Fibroblast of skin of left quadriceps (primary cell): ENCODE measurements at places on chromosomes 1 and 21.

- no peak for DNase-seq
Observed at GRCh38 chr1:205933671-205934618, 9.3 kb downstream of the SLC26A9 start.

DNA sequence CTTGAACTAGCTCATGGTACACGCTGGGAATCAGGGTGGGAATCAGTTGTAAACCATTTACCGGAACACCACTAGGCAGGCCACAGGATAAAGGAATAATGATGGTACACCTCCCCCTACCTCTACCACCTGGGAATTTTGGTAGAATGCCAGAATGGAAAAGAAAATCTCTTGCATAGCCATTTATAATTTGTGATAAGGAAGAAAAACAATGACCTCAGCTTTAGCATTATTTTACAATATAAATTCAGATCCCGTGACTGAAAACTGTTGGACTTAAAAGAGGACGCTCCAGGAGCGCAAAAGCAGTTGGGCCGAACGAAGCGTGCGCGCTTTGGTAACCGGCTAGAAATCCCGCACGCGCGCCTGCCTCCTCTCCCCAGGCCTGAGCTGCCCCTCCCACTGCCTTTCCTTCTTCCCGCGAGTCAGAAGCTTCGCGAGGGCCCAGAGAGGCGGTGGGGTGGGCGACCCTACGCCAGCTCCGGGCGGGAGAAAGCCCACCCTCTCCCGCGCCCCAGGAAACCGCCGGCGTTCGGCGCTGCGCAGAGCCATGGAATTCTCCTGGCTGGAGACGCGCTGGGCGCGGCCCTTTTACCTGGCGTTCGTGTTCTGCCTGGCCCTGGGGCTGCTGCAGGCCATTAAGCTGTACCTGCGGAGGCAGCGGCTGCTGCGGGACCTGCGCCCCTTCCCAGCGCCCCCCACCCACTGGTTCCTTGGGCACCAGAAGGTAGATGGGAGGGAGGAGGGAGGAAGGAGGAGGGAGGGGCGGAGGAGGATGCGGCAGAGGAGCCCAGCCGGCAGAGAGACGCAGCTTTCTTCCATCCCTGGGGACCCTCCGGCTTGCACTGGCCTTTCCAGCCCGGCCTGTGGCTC, at the start of gene CYP4X1:
Gene CYP4X1 (plus strand): TSS at position 402 of the 873 bp plus-strand sequence. CDS start 149 bp downstream, at position 551.
- DNase-seq = no peak

DNA sequence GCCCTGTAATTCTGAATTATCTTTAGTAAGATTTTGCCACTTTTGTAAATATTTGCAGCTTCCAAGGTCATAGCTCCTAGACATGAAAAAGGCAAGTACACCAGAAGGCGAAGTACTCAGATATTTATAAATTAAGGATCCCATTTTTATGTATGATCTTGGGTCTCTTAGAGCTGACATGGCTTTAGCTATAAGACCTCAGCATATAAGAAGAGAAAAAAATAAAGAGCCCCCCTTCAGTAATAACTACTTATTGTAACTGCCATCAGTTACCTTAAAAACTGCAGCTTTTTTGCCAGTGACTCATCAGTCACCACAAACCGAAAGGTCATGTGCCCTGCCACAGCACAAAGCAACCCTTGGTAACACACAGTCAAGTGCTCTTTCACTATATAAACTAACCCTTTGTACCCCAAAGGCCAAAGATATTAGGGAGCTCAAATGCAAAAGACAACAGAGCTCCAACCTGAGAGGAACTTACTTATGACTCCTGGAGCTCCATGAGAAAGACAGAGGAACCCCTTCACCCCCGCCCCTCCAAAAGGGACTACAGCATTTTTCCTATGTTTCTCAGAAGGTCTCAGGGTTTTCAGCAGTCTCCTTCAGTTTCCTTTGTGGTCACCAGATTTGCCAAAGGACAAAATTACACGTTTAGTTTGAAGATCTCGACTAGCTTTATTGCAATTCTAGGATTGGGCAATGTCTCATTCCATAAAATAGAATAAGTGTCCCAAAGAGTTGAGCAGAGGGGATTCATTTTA, 219.8 kb upstream of the DUSP10 start:
- DNase-seq = no peak

- DNase-seq = no peak
Observed at GRCh38 chr1:97209381-97209957, 487.9 kb downstream of the PTBP2 start.

DNA sequence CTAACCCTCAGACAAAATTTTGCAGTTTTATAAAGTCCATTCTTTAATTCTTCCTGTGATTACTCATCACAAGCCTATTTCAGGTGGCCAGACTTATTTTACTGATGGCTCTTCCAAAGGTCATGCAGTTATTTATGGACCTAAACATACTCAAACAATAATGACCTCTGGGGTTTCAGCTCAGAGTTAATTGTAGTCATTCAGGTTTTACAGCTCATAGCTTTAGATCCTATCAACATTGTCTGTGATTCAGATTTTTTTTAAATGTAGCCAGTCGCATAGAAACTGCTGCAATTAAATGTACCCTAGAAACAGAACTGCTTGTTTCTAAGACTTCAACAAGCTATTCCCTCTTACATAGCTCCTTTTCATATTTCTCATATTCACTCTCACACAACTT, 270.8 kb downstream of the COL11A1 start:
- DNase-seq = no peak

GRCh38 chr1:175373786-175374623, 181.4 kb upstream of the KIAA0040 start:
- DNase-seq = no peak

- DNase-seq = no peak
Observed at GRCh38 chr1:214445199-214445598, 106.2 kb downstream of the PTPN14 start.

DNA sequence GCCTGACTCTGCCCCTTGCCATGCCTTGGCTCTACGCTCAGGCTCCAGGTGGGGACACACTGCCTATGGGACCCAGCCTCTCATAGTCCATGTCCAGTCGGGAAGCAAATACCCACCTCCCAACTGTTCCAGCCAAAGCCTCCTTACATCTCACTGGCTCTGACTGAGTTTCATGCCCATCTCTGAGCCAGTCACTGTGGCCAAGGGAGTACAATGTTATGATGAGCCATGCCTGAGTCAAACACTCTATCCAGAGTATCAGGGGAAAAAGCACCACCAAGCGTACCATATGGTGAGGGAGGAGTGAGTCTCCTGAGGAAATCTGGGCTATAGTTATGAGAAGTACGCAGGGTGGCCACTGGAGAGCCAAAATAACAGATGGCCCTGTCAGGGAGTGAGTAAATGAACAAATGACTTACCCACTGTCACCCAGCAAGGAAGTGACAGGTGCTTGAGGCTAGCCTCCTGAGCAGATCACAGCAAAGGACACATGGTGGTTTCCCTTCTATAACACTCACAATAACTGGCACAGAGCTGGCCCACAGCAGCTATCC, 236.6 kb upstream of the GJB5 start:
- DNase-seq = no peak

- no peak for DNase-seq
Observed at GRCh38 chr1:150549496-150550221, 451 bp downstream of the ADAMTSL4 start.

DNA sequence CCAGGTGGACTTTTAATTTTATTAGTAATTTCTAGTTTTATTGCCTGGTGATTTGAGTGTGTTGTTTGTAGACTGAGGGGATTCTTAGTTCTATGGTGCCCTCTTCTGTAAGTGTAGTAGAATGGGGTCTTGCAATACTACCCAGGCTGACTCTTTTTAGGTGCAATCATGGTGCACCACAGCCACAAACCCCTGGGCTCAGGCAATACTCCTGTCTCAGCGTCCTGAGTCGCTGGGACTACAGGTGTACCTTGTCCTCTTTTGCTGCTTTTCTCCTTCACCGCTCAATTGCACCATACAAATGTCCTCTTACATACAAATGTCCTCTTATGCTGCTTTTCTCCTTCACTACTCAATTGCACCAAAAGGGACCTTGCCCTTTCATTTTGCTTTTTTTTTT, 43.1 kb downstream of the SCP2 start:
- no peak for DNase-seq

DNA sequence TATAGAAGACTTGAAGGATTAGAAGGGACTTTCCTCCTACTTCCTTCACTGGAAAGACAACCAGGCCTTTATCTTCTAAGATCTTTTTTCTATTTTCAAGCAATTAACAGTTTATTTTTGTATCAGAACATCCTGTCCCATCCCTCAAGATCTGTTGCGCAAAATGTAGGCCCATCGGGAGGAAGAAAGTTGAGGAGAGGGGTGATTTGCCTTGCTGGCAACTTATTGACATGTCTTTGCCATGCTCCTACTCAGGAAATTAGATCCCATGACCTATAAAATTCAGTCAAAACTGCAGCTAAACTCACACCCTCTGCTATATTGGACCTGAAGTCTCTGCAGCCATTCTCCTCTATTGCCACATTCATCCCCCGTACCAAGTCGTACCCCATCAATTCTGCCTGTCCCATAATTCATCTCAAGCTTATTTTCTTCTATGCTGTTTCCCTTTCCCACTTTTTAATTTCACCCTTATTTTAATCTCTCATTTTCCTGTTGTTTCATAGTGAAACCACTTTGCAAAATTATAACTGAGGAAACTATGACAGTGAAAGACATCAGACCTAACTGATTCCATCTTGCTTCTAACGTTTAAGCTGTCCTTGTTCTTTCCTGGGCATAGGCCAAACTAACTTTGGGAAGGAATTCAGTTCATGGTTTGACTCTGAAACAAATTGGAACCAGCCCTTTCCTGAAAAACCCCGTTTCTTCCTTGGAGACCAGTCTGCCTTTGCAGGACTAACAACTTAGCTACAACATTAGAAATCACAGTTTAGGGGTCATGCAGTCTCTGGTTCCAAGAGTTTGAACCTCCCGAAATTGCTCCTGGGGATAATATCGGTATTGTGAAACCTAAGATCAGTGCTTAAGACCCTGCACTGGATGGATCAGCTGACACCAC, 195.7 kb upstream of the PTBP2 start:
- no peak for DNase-seq

DNA sequence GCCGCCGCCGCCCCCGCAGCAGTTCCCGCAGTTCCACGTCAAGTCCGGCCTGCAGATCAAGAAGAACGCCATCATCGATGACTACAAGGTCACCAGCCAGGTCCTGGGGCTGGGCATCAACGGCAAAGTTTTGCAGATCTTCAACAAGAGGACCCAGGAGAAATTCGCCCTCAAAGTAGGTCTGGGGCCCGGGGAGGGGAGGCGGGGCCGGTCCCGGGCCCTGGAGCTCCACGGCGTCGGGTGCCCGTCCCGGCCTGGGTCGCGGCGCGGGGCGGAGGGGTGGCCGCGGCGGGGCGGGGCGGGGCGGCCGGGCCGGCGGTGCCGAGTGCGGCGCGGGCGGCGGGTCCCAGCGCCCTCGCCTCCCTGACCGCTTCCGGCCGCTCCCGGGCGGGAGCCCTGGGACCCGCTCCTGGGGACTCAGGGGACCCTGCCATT, 646 bp downstream of the MAPKAPK2 start:
- DNase-seq = no peak

DNA sequence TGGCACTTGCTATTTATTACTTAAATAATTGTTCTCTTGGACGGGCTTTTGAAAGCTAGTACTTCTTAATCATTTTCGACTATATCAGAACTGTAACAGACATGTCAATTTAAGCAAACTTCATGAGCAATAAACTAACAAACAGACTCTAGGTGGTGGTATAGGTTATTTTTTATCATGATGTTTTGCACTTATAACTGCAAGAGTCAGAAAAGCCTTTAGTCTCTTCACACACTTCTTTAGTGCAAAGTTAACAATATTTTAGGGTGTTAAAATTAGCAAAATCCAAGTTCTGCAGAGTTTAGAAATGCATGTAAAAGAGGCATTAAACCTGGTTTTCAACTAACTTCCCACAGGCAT, 2.2 kb downstream of the NRIP1 start:
- DNase-seq = no peak

GRCh38 chr21:29125191-29125590, 5.3 kb upstream of the MAP3K7CL start:
- DNase-seq = no peak

GRCh38 chr1:27650539-27651175, 15.7 kb upstream of the FGR start:
- peak; percentile 55 for DNase-seq

DNA sequence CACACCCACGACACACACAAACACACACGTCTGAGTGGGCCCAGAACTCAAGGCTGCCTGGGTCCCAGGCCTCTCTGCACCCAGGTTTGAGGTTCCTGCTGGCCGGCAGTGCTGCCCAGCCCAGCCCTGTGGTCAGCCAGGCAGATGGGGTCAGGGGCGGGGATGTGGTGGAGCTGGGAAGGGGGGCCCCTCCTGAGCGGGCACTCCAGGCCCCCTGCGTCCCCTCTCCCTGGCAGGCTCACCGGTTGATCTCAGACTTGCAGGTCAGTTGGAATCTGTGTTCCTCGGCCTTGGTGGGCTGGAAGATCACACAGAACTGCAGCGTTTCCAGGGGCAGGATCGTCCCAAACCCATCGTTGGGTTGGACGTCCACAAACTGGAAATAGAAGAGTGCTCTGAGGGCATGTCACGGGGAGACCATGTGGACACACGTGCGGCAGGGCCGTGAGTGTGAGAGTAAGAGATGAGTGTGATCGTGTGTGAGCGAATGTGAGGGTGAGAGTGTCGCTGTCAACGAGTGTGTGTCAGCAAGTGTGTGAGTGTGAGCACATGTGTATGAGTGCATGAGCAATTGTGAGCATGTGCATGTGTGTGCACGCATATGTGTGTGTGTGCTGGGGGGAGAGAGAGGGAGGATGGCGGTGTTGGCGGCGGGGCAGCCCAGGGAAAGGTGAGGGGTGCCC, 19.7 kb upstream of the TMEM52 start:
- DNase-seq = no peak

- DNase-seq = no peak
Observed at GRCh38 chr1:183143576-183144315, 42.3 kb upstream of the LAMC2 start.

GRCh38 chr1:9476790-9477463, 62.3 kb upstream of the SLC25A33 start:
- no peak for DNase-seq

DNA sequence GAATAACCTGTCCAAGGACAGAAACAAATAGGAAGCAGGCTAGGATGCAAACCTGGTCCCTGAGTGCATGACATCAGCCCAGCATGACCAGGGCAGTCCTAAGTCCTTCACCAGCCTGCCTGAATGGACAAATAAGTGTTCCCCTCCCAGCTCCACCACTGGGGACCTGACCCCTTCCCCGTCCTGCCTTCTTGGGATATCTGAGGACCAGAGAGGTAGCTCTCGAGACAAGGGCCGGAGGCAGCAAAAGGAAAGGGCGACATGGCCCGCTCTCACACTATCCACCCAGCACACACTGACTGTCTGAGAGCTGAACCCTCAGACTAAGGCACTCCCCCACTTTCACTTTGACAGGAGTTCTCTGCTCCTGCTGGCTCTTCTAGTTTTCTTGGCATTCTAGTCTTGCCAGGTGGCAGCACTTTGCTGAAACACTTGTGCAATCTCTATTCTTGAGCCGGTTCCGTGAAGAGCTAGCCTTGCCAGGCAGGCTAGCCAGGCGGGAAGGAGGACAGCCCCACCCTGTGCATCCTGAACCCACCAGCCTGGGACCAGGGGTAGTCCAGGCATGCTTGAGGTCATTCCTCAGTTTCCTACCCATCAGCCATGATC, 251.1 kb upstream of the RAB4A start:
- no peak for DNase-seq

DNA sequence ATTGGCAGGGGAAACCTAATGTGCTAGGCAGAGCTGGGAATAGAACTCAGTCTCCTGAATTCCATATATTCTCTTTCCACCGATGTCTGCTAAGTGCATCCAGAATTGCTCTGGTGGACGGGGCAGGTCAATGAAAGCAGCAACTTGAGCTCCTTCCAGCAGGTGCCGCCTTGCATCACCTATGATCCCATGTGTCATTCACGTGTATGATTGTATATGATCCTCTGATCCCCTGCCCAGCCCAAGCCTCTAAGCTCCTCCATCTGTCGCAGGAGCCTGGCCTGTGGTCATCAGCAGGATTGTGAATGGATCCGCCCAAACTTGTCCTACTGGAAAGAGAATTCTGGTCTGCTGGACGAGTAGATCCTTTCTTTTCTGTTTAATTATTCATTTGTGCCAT, 13.1 kb downstream of the ACTA1 start:
- DNase-seq = no peak
